ENCODE measurements at places on chromosomes 3 and 15.
A peak's percentile ranks its signal among the peaks of the same experiment; 100 is the strongest.

DNA sequence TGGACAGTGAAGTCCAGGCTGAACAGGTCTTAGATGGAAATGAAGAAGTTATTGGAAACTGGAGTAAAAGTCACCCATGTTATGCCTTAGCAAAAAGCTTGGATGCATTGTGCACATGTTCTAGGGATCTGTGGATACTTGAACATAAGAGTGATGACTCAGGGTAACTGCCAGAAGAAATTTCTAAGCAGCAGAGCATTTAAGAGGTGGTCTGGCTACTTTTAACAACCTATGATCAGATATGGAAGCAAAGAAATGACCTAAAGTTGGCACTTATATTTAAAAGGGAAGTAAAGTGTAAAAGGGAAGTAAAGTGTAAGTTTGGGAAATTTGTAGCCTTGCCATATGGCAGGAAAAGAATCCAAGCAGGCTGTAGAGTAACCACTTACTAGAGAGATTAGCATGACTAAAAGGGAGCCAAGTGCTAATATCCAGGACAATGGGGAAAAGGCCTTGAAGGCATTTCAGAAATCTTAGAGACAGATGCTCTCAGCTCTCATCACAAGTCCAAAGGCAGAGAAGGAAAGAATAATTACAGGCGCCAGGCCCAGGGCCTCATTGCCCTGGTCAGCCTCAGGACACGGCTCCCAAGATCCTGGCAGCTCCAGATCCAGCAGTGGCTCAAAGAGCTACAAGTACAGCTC is 73.9 kb upstream of the KCNH8 start:
- no peak for DNase-seq

DNA sequence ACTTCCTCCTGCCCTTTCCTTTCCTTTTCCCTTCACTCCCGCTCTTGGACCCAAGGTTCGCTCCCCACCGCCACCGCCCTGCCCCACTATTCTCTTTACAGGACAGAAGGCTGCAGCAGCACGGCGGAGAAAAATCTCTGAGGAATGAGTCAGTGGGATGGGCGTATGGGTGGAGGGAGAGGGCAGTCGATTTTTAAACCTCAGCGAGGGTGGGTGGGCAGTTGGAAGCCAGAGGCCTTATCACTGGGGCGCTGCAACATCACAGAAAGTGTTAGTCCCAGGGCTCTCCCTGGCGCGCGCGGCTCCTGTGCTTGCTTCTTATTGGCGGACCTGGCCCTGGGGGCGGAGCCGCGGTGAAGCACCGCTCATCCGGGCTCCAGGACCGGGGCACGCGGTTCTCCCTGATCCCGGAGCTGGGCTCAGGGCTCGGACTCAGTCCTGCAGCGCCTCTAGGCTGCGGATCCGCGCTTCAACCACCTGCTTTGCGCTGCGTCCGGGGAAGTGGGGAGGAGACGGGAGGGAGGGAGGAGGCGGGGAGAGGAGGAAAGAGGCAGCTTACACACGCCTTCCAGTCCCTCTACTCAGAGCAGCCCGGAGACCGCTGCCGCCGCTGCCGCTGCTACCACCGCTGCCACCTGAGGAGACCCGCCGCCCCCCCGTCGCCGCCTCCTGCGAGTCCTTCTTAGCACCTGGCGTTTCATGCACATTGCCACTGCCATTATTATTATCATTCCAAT is at the start of gene ALCAM:
Gene ALCAM, plus strand, starts transcription at position 584 of the 737 bp plus-strand sequence.
- peak; percentile 73 for DNase-seq

DNA sequence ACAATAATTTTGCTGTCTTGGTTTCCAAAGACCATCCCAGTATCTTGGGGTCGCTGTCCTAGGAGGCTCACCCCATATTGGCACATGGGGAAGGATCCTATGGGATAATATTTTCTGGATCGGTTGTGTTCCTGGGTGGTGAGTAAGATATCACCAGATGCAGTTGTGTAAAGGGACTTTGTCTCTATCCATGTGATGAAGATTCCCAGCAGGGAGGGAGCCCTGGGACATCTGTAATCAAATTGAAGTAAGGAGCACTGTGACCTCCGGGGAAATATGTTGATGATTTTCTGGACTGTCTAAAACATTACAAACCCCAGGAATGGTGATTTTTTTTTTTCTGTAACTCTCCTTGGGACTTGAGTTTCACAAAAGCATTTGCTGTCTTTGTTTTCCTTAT is 36.2 kb upstream of the LRTM1 start:
- no peak for DNase-seq

DNA sequence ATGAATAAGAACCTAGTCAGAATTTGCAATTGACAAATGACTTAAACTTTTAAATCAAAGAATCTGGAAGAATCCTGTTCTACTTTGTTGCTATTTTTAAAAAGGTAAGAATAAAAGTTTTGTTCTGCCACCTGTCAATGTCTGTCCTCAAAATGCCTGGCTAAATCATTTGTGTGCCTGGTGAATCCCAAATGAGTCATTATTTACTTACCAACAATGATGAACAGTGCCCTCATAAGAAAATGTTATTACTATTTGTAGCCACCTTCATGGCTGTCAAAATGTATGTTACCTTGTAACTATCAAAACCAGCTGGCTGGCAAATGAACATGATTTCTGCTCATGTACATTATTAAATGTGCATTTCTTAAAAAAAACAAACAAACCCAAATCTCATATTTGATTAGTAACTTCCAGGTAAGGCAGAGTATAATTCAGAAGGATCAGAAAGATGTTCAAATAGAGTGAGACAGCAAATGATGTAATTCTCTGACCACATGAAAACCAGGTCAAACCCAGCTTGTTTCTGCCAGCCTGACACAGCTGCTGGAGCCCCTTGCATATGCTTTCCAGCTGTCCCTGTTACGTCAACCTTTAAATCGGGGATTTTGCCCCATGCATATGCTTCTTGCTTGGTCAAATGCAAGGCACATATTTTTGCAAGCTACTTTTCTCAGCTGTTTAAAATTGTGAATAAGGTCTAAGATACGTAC is 137.9 kb downstream of the SSR3 start:
- DNase-seq, result no peak

DNA sequence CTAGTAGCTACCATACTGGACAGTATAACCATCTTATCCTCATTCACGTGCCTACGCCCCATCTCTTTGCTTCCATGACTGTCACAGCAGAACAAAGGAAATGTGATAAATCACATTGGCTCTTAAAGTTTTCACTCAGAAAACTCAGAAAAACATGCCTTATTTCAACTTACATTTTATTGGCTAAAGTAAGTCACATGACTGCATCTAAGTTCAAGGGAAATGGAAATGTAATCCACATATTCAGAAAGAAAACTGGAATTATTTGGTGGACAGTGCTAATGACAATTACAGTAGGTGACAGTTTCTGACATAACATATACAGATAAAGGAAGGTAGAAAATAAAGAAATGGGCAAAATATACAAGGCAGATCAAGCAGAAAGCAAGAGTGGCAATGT is 37.4 kb upstream of the VILL start:
- DNase-seq, result no peak

DNA sequence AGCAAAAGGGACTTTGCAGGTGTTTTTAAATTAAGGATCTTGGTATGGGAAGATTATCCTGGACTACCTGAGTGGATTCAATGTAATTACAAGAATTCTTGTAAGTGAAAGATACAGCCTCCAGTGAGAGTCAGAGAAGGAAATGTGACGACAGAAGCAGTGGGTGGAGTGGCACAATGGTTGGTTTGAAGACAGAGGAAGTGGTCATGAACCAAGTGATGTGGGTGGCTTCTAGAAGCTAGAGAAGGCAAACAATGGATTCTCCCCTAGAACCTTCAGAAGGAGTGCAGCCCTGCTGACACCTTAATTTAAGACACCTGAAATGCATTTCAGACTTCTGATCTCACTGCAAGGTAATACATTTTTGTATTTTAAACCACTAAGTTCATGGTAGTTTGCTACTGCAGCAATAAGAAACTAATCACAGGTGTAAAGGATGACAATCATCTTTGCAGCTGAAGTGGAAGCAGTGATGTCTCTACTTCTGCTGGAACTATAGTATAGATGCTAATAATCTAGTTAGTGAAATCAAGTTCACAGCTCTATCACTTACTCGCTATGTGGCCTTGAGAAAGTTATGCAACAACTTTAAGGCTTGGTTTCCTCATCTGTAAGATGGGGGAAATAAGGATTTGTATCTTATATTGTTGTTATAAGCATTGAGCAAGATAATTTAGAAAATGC is 403.4 kb upstream of the SUCLG2 start:
- peak; percentile 8 for DNase-seq

- no peak for DNase-seq
These were observed 23.7 kb downstream of the ABHD2 start for GRCh38 chr15:89111961-89112340.

DNA sequence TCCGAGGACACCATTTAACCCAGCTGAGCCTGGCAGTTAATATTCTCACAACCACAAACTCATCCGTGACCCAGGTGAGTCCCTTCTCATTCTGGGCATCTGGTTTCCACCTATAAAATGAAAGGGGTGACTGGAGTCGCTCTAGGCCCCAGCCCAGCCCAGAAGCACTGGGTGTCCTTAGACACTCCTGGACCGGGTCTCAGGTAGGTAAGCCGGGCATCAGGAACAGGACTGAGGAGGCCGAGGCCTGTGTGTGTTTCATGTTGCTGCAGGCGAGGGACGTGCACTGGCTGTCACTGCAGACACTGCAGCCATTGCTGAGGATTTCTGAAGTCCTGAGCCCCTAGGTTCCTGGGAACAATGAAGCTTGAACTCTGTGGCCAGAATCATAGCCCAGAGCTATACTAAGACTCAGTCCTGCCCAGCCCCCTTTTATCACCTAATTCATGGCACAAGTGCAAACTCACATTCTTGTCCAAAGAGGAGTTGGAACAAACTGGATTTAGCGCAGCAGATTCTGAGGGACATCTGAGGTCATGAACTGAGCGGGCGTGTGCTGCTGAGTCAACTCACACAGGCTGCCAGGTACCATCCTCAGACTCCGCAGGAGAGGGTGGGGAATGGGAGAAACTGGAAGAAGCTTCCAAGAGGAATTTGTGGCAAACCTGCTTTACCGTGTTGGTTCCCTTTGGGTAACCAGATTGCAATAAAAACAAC is 184.9 kb downstream of the FAM43A start:
- DNase-seq, result no peak

DNA sequence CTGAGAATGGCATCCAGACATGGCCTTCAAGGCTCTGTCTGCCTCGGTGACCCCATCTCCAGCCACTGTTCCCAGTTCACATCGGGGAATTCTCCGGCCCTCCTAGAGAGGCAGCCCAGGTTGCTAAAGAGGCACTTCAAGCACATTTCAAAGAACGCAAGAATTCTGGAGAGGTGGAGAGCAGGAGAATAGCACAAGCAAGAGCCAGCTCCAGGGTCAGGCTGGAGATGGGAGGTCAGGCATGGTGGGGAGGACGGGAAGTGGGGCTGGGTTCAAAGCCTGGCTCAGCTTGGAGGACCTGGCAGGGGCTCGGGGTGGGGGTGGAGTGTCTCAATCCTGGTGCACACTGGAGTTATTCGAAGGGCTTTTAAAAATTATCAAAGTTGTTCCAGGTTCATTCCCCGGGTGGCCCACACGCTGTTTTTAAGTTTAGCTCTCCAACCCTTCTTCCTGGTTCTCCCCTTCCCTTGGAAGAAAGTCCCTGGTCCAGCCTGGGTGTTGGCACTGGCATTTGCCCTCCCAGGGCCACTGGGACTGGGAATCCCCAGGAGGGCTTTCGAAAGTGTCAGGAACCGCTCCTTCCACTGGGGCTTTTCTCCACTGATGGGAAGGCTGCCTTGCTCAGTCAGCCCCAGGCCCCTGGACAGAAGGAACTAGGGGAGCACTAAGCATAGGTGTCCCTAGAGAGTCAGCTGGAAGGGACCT is 35.8 kb downstream of the ZNF710 start:
- DNase-seq, result no peak

DNA sequence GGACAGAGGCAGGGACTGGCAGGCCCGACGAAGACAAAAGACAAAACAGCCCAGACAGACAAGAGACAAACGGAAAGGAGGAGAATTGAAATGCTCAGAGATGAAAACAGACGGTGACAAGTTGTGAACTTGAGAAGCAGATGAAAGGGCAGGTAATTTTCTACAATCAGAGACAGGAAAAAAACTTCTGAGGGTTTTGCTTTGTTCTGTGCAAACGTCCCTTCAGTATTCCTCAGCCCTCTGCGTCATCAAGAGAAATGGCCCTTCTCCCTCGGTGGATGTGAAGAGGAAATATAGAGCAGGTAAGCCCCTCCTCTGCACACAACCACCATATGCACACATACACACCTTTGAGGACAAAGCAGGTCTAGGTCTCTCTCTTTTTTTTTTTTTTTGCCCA is 206.6 kb downstream of the UACA start:
- DNase-seq, result no peak

- no peak for DNase-seq
These were observed 14.8 kb downstream of the ARNT2 start for GRCh38 chr15:80418892-80419537.

GRCh38 chr15:67117370-67117769 is 52.0 kb downstream of the SMAD3 start:
- no peak for DNase-seq

DNA sequence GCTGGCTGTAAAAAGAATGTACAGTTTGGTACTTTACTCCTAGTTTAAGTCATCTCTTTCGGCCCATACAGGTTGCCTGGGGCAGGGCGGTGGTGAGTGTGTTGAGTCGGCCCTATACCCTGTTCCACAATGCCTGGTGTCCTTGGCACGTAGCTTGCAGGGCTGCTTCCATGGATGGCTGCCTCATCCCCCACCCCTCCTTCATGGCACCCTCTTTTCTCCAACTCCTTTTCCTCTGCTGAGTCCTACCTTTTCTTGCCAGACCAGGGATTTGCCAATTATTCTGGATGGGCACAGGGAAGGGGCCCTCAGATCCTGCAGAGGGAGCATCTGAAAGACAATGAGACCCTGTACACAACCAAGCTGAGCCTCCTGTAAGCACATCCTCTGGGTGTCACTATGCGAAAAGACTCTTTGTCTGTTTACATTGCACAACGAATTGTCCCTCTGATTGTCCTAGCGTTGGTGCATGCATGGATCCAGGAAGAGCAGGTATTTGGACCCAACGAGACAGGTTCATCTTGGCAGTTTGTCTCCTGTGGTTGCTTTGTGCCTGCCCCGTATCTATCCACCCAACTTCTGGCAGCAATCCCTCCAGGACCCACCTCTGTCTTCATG is 73.6 kb upstream of the CGNL1 start:
- DNase-seq, result no peak

- no peak for DNase-seq
These were observed 107.9 kb downstream of the APBA2 start for GRCh38 chr15:28993720-28994053.

GRCh38 chr15:89326316-89326715 is 8.3 kb downstream of the POLG start:
- no peak for DNase-seq

GRCh38 chr15:98907927-98908471 is 99.6 kb downstream of the PGPEP1L start:
- no peak for DNase-seq

DNA sequence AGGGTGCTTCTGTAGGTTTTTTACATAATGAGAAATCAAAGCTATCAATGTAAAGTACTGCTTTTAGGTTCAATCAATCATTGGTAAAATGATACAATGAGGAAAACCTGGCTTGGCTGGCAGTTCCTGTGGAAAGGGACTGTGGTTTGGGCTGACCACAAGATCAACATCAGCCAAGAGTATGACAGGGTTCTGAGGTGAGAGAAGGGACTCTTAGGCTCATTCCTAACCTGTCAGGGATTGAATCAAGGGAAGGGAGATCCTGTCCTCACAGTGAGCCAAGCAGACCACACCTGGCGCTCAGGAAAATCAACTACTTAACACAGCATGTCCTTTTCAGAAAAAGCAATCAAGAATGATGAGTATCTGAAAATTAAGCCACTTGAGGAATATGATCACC is 111.1 kb downstream of the MAGI1 start:
- DNase-seq, result no peak

- no peak for DNase-seq
These were observed 17.8 kb downstream of the BMF start for GRCh38 chr15:40090774-40091455.
